ENCODE measurements at places on chromosomes 3 and 15.

GRCh38 chr3:50154840-50155490 is at the start of gene SEMA3F:
SEMA3F (plus strand) TSS chr3:50155324; CDS start chr3:50159623, 4,299 bp downstream.
- peak; percentile 63 for DNase-seq

DNA sequence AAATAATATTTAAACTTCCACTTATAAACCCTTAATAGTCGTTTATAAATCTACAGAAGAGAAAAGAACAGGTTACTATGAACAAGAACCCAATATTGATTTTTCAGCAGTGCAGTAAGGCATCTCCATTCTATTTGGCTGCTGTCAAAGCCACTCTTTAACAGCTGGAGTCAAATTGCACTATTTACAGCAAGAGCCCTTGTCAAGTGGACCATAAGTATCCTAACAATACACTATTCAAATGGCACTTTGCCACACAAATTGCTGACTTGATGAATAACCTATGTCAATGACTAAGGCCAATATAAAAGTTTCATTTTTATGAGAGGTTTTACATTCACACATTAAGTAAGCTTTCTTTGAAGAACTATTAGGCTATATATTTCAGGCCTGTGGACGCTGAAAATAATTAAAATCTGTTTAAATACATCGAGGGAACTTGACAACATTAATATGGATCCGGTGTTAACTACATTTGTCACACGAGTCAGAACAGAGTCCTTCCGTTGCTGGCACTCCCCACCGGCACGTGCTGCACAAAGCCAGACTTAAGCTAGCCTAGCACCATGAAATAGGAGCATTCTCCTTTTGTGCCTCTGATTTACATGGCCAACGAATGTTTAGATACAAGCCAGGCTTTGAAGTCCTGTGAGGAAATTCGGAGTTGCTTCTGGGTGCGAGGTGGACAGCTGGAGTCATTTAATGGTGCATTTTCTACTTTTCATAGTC is 100.5 kb downstream of the WDR72 start:
- no peak for DNase-seq

DNA sequence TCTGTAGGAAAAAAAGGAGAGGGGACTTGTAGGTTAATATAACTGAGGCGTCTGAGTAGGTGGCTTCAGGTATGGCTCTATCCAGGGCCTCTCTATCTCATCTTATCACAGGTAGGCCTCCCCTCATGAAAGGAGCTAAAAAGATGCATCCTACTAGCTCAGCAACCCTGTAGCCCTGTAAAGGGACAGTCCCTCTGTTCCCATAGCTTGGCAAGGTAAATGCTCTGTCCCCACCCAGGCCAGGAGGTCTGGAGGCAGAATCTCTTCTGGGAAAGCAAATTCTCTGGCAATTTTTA is 135.2 kb downstream of the CHSY1 start:
- DNase-seq = no peak

GRCh38 chr15:92043283-92043682 is 189.8 kb downstream of the SLCO3A1 start:
- DNase-seq = no peak

DNA sequence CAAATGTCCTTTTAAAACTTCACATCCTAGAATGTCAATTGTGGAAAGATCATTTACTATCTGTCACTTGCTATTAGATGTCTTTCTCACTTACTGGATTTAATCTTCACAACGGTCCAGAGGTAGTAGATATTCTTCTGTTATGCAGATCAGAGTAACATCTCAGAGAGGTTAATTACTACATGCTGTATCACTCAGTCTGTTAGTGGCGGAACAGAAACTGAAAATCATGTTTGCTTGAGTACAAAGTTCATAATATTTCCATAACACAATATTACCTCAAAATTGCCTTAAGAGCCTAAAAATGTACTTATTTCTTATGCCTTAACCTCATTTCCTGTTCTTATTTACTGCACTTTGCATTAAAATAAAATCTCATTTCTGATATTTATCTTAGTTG is 28.6 kb upstream of the GPR149 start:
- DNase-seq = no peak

GRCh38 chr3:172669021-172669420 is 41.8 kb downstream of the NCEH1 start:
- DNase-seq = no peak

DNA sequence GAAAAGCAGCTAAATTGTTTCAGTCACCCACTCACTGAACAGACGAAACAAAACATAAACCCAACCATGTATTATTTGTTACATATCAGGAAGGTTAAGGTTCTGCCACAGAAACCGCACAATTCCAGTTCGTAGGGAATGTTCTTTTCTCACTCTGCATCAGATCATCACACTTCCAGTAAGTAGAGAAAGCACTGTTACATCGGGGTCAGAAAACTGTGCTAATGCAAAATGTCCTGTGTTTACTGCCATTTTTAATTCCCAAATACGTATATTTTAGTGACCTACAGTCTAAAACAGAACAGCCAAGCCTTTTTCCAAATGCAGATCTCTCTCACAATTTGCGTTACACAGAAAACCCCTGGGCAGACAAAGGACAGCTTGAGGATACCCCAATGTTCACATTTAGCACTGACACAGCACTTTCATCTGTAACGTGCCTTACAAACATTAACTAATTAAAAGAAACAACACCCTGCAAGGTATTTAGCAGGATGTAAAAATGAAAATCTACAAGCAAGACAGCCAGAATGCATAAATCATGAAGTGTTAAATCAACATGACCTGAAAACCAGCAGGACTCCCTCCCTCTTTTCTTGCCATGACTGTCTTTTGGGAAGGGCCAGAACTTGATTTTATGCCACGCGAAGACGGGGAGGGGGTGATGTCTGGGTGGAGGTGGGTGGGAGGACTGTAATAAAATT is 34.8 kb upstream of the SKIL start:
- DNase-seq = no peak

GRCh38 chr3:26579116-26579515 is 43.5 kb upstream of the LRRC3B start:
- no peak for DNase-seq

DNA sequence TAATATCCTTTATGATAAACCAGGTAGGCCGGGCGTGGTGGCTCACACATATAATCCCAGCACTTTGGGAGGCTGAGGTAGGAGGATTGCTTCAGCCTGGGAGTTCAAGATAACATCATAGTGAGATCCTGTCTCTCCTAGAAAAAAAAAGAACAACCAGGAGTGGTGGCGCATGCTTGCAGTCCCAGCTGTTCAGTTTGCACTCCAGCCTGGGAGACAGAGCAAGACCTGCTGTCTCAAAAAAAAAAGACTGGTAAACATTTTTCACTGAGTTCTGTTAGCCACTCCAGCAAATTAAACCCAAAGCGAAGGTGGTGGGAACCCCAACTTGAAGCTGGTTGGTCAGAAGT is 9.6 kb upstream of the IRAK2 start:
- DNase-seq = no peak

- peak; percentile 23 for DNase-seq
Observed at GRCh38 chr3:12891985-12892839, 50.8 kb upstream of the RPL32 start.

- DNase-seq = no peak
Observed at GRCh38 chr3:158685159-158685558, 12.7 kb upstream of the LXN start.

DNA sequence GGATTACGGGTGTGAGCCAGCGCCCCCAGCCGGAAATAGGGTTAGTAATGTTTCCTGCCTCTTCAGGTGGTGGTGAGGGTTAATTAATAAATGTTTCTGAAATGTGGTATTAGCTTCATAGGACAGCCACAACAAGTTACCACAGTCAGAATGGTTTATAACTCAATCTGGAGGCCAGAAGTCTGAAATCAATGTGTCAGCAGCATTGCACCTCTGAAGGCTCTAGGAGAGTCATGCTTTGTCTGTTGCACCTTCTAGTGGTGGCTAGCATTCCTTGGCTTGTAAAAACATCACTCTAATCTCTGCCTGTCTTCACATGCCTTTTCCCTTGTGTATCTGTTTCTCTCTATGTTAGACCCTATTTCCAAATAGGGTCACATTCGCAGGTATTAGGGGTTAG is 7.8 kb upstream of the RPSA start:
- DNase-seq = no peak

Measured in activated CD4-positive, alpha-beta T cell treated with anti-CD3 and anti-CD28 coated beads, Interleukin-2, amount 50 U/mL, for 1 hour (primary cell).